Vagina (tissue), 2 donors: ENCODE measurements at places on chromosomes 12 and 14.
A peak's percentile ranks its signal among the peaks of the same experiment; 100 is the strongest.

DNA sequence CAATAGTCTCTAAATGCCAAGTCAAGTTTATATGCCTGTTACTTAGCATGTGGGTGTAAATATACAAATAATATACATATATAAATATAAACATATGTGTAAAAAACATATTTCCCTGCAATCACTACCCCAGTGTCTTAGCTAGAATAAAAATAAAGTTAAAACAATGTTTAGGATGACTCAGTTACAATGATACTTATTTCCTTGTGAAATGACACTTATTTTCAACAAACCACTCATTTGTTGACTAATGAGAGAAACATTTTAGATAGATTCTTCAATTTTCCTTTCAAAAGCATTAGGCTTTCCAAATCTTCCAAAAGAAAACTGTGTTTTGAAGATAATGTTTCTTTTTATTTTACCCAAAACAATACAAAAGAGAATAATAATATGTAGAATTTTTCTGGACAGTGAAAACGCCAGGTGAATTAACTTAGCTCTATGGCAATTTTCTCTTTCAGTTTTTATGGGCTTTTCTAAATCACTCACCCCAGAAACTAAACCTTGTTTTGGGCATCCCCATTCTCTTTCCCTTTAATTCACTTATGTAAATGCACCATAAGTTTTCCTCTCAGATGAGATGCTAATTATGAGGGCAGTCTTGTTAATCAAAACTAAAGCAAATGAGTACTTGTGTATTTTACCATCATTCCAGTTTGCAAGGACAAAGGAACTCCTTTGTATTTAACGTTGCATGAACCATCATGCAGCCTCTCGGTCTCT is 465.9 kb downstream of the BCAT1 start:
- no peak overlapping the region for H3K27ac ChIP-seq
- peaks cover 10% of the 10 kb centered on the region for H3K4me1 ChIP-seq
- no peaks in the 10 kb centered on the region for H3K36me3 ChIP-seq
- H3K4me3 ChIP-seq, result no peak overlapping the region
- no peaks in the 10 kb centered on the region for H3K27me3 ChIP-seq

GRCh38 chr12:109892748-109893147 is 7.3 kb upstream of the TCHP start:
- no peak overlapping the region for H3K27ac ChIP-seq
- H3K4me3 ChIP-seq, result no peak overlapping the region
- no peak for DNase-seq
- H3K4me1 ChIP-seq, result peaks cover 20% of the 10 kb centered on the region
- no peaks in the 10 kb centered on the region for H3K27me3 ChIP-seq
- no peaks in the 10 kb centered on the region for H3K36me3 ChIP-seq

DNA sequence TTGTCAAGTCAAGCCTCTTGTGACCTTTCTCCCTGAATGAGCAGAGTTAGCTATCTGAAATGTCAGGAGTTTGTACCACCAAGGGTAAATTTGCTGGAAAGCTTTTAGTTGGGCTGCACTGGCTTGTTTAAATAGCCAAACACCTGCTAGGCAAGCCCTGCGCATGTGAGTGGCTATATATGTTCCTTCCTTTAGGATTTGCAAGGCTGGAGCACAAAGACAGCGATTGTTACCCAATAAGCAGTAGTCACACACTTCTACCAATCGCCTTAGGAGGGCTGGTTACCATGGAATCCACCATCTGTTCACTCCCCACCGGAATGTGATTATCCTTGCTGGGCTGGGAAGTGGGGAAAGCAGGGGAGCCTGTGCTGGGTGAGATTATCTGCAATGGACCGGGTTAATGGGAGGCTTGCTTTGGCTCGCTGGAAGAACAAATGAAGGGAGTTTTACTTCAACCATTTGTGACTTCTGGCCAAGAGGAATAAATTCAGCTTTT is 102.5 kb downstream of the FGD4 start:
- H3K4me1 ChIP-seq, result peaks cover 46% of the 10 kb centered on the region
- H3K36me3 ChIP-seq, result no peaks in the 10 kb centered on the region
- H3K27ac ChIP-seq, result peak overlapping the region; percentile 21
- peak overlapping the region; percentile 30 for H3K4me3 ChIP-seq
- no peaks in the 10 kb centered on the region for H3K27me3 ChIP-seq
- DNase-seq, result peak; percentile 89

- no peaks in the 10 kb centered on the region for H3K27me3 ChIP-seq
- no peak overlapping the region for H3K4me3 ChIP-seq
- H3K36me3 ChIP-seq, result no peaks in the 10 kb centered on the region
- no peak overlapping the region for H3K27ac ChIP-seq
- H3K4me1 ChIP-seq, result no peaks in the 10 kb centered on the region
Measured at GRCh38 chr14:87055007-87055406, 938.0 kb downstream of the GALC start.

DNA sequence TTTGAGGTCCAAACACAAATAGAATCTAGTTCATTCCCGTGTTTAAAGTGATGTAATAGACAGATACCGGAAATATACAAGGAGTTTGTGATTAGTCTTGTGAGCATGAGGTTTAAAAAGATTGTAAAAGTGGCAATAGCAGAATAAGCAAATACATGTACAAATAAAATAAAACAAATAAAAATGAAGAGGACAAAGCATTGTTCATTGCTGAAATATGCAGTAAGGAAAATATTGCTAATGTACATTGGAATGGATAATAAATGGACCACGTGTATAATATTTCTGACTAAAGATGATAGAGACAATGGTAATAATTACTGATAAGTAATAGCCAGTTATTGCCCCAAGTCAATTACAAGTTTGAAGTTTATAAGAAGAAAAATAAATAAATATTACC is 75.6 kb upstream of the RTL1 start:
- no peaks in the 10 kb centered on the region for H3K36me3 ChIP-seq
- no peak overlapping the region for H3K27ac ChIP-seq
- no peak overlapping the region for H3K4me3 ChIP-seq
- H3K4me1 ChIP-seq, result no peaks in the 10 kb centered on the region

GRCh38 chr12:41511247-41511646 is 323.1 kb downstream of the PDZRN4 start:
- no peak for DNase-seq
- no peak overlapping the region for H3K27ac ChIP-seq
- H3K4me1 ChIP-seq, result no peaks in the 10 kb centered on the region
- no peaks in the 10 kb centered on the region for H3K27me3 ChIP-seq
- H3K36me3 ChIP-seq, result no peaks in the 10 kb centered on the region

DNA sequence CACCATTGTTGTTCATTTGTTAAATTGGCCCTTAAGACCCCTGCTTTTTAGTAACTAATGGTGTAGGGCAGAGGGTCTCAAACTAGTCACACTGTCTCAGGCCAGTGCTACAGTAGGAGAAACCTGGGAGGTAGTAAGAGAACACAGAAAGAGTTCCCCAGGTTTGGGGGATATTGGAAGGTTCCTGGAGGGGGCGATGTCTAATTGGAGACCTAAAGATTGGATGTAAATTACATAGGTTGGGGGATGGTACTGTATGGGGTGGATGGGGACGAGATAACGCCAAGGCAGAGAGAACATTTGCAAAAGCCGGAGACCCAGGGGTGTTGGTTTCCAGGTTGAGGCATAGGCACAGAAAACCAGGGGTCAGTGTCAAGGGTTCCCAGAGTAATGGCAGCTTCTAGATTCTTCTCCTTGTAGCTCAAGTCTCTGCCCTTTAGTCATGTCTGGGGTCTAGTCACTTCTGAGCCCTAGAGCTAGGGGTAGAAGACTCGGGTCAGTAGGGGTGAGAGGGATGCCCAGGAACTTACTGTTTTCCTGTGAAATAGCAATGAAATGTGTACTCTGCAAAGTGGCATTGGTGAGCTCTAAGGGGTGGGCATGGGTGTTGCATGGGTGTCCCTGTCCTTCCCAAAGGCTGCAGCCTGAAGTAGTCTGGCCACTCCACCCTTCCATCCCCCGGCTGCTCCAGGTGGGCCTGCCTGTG is 21.8 kb downstream of the PLEKHG3 start:
- no peak overlapping the region for H3K4me3 ChIP-seq
- H3K36me3 ChIP-seq, result no peaks in the 10 kb centered on the region
- H3K27me3 ChIP-seq, result no peaks in the 10 kb centered on the region
- no peak for DNase-seq
- H3K27ac ChIP-seq, result peak overlapping the region; percentile 47
- H3K4me1 ChIP-seq, result peaks cover 58% of the 10 kb centered on the region

GRCh38 chr12:43180242-43180641 is 371.8 kb downstream of the ADAMTS20 start:
- H3K36me3 ChIP-seq, result no peaks in the 10 kb centered on the region
- H3K27ac ChIP-seq, result no peak overlapping the region
- H3K4me1 ChIP-seq, result no peaks in the 10 kb centered on the region

GRCh38 chr12:63940310-63941005 is 96.0 kb downstream of the SRGAP1 start:
- H3K4me3 ChIP-seq, result no peak overlapping the region
- no peaks in the 10 kb centered on the region for H3K27me3 ChIP-seq
- no peaks in the 10 kb centered on the region for H3K4me1 ChIP-seq
- H3K36me3 ChIP-seq, result no peaks in the 10 kb centered on the region
